ENCODE measurements at places on chromosomes 7 and 10.

DNA sequence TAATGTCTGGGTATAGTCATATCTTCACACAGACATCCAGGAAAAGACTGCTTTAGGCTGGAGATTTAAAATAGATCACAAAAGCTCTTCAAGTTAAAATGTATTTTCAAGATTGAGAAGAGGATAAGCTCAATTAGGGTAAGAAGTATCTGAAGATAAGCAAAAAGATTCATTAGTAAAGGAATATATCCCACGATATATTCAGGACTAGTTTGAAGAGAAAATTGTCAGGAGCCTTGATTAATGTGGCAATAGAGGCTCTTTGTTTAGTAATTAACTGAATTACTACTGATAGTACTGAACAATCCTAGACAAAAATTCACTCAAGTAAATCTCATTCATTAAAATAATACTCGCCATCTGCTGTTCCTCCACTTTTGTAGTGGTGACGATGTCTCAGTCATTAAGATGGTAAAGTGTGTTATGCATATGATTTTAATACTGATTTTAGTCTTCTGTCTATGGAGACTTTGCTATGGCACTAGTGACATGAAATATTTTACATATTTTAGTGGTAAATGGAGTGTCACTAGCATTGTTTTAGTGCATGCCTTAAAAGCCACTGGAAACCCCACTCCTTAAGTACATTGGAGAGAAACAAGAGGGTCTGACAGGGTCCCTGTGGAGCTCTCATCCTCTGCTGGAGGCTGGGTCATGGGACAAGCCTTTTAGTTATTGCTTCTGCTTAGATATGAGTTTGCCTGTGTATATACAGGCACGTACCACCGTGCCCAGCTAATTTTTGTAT lies 32.8 kb downstream of the INPP5F start:
- DNase-seq = no peak

GRCh38 chr7:42661312-42661711 lies 250.6 kb downstream of the C7orf25 start:
- no peak for DNase-seq

- DNase-seq = no peak
Observed at GRCh38 chr10:63836666-63837442, 315.7 kb downstream of the REEP3 start.

GRCh38 chr7:1412322-1413261 lies 46.7 kb downstream of the MICALL2 start:
- DNase-seq = peak; percentile 59

DNA sequence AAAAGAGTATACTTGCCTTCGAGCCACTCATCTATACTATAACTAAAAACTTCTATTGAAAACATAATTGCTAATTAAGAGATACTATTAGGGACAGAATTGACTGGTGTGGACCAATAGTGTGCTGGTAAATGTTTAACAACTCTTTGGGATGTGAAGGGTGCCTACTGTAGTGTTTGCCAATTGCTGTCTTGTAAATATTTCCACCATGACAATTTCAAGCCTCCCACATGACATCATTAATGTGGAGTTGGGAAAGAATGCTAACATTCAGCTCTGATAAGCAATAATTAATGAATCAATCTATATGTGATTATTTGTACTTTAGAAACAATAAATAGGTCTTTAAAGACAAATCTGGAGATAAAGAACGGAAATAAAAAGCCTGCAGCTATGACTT lies 136.8 kb downstream of the DGKB start:
- no peak for DNase-seq

GRCh38 chr10:1648648-1649047 lies 88.7 kb downstream of the ADARB2 start:
- no peak for DNase-seq

DNA sequence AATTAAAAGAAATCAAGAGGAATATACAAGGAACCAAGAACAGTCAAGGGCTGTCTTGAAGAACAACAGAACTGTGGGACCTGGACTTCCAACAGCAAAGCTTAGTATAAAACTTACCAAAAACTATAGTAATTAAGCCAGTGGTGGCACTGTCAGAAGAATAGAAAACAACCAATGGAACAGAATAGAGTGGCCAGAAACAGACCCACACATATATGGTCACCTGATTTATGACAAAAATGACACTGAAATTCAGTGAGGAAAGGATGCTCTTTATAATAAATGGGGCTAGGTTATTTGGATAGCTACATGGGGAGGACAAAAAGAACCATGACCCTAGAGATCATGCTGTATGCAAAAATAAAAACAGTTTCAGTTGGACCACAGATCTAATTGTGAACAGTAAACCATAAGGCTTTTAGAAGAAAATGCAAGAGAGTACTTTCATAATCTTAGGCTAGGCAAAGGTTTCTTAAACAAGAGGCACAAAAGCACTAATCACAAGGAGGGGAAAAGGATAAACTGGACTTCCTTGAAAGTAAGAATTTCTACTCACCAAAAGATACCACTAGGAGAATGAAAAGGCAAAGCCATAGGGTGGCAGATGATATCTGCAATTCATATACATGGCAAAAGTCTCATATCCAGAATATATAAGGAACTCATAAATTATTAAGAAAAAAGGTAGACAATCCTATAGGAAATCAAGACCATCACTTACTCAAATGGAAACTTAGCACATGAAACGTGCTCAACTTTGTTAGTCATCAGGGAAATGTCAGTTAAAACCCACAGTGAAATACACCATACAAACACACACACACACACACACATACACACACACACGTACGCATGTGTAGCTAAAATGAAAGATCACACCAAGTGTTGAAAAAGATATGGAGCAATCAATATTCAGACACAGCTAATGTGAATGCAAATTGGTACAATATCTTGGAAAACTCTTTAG lies 20.8 kb downstream of the HYCC1 start:
- DNase-seq = no peak
